HEK293T (cell line): ENCODE measurements at places on chromosomes 13 and 19.

DNA sequence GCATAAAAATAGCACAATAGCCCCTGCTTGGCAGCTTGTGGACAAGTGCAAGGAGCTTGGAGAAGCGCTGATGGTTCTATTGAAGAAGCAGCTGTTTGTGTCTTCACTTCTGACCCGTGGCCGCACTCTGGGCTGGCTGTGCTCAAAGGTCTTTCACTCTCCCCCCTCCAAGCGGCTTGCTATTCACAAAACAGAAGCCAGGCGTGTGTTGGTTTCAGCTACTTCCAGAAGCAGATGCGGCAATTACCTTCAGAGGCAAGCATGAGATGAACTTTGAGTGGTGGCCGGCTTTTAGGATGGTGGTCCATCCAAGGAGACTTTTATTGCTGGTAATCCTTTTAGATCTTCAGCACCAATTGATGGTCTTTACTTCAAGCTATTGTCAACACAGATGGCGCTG is 188.5 kb upstream of the ARGLU1 start:
- no peak for DNase-seq

DNA sequence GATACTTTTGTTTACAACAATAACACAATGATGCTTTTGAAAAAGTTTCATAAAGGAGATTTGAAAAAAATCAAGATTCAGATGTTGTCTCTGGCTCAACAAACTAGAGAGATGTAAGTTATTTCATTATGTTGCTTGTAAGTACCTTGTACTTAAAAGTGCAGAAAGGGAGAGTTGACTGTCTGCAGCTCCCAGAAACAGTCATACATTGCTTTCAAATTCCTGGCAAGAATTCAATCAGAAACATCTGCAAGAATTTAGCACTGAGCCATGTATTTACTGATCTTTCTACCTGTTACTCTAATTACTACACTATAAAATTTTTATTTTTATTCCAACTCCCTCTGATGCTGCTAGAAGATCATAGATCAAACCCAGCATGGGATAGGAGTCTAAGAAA is 1261.3 kb upstream of the SPRY2 start:
- DNase-seq: no peak

DNA sequence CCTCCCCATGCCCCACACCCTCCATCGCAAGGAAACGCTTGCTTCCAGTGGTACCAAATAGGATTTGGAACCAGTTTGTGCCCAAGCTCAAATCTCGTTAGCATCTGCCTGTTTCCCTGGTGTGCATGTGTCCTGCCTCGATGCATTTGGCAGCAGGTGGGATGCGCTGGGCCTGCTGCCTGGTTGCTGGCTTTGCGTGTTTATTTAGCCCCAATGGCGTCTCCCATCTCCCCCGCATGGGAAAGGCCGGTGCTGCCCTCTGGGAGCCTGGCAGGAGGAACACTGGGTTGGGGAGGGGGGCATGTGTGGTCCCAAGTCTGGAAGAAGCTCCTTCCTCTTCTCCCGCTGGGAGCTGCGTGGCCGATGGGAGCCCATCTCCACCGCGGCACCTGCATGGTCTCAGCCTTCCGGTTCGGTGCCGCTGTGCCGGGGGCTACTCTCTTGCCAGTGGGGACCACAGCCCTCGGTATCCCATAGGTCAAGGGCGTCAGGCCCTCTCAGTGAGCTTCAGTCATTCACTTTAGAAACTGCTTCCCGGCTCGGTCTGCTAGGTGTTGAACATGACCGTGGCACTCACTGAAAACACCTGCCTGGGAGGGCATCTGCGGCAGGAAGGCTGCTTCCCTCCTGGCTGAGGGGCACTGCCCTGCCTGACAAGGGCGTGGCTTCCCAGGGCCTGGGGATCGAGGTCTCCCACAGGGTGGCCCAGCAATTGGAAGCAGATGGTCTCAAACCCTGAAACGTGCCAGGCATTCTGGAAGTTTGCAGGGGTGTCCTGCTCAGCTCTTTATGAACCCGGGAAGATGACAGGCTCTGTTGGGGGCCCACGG is 11.8 kb upstream of the F7 start:
- DNase-seq: no peak

GRCh38 chr19:51145916-51146493 is 3.9 kb downstream of the SIGLEC7 start:
- no peak for DNase-seq

GRCh38 chr13:111338841-111339240 is 18.4 kb downstream of the TEX29 start:
- DNase-seq: no peak

DNA sequence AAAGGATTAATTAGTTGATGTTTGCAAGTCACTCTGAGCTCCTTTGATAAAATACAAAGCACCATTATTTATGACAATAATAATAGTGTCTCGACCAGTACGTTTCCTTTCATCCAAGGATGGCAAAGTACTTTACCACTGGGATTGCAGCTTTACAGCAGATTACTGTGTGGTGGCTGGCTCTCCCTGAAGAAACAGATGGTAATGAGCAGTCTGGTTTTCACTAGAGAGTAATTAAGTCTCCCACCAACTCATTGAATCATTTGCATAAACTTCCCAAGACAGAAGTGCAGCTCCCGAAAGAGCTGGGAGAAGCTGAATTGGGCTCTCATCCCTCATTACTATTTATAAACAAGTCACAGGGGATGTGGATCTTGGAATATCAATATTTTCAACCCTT is 48.7 kb downstream of the KLF5 start:
- DNase-seq: no peak

- DNase-seq: no peak
These were observed 21.5 kb downstream of the PIN1 start for GRCh38 chr19:9856609-9857008.

DNA sequence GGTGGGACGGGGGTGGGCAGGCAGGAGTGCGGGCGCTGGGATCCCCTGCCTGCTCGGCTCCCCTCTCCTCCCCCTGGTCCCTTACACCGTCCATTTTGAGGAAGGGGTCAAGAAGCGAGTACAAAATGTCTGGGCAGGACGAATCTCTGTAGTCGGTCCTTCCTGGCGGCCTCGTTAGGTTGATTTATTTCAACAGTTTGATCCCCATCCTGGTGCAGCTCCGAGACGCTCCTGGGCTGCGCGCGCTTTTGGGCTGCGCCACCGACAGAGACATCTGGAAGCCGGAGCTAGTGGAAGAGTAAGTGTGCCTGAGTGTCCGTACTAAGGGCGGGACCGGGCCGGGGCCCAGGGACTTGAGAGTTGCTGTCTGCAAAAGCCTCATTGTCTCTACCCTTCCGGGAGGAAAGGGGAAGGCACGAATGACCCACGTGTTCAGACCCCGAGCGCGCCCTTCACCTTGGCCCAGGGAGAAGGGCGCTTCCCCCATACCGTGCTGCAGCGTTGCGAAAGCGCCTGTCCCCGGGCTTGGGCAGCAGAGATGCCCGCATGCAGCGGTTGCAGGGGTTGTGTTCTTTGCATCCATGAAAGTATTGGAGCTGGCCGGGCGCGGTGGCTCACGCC is 1.8 kb downstream of the ZNF114 start:
- DNase-seq: no peak

GRCh38 chr13:37816276-37816675 is 53.3 kb downstream of the TRPC4 start:
- no peak for DNase-seq

- DNase-seq: no peak
These were observed 3.1 kb downstream of the DMAC2 start for GRCh38 chr19:41436674-41436951.

- no peak for DNase-seq
These were observed 123.5 kb downstream of the CRYL1 start for GRCh38 chr13:20401931-20402856.

DNA sequence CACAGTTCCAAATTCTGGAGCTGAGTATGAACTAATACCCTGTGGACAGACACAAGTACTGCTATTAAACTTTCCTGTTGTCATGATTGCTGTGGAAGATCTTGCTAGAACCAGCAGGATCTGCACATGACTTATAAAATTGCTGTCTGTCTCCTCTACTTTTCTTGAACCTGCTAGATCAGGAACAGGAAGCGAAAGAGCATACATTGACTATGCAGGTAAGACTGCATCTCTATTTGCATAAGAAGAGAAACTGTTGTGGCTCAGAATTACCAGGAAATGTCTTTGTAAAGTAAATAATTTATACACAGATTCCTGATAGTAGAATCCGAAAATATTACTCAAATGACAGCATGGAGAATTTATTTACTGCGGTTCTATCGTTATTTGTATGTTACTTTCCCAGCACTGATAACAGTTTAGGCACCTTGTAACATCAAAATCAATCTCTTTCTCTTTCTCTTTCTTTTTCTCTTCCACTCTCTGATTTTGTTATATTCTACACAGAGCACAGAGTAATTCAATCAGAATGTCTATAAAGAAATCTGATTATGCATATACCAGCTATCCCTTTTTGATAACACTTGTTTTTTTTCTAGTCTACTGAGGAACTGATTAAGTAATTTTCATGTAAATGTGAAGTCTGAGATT is 226.5 kb downstream of the MYO16 start:
- DNase-seq: no peak
